ENCODE measurements at places on chromosomes 13 and 19.

DNA sequence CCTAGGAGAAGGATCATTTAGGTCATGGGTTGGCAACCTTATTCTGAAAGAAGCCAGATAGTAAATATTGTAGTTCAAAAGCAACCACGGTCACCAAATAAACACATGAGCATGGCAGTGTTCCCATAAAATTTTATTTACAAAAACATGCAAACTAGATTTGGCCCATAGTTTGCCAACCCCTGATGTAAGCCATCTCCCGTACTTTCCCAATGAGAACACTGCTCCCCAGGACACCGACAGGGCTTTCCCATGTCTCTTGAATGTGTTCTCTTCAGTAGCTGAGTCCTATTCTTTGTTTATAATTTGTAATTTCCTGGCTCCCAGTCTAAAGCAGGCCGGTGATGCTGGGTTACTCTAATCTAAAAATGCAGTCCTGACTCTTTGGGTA is 239.6 kb downstream of the LHFPL6 start:
- no peak for DNase-seq

- no peak for DNase-seq
These were observed 1033.3 kb downstream of the EFNB2 start for GRCh38 chr13:105502193-105502592.

DNA sequence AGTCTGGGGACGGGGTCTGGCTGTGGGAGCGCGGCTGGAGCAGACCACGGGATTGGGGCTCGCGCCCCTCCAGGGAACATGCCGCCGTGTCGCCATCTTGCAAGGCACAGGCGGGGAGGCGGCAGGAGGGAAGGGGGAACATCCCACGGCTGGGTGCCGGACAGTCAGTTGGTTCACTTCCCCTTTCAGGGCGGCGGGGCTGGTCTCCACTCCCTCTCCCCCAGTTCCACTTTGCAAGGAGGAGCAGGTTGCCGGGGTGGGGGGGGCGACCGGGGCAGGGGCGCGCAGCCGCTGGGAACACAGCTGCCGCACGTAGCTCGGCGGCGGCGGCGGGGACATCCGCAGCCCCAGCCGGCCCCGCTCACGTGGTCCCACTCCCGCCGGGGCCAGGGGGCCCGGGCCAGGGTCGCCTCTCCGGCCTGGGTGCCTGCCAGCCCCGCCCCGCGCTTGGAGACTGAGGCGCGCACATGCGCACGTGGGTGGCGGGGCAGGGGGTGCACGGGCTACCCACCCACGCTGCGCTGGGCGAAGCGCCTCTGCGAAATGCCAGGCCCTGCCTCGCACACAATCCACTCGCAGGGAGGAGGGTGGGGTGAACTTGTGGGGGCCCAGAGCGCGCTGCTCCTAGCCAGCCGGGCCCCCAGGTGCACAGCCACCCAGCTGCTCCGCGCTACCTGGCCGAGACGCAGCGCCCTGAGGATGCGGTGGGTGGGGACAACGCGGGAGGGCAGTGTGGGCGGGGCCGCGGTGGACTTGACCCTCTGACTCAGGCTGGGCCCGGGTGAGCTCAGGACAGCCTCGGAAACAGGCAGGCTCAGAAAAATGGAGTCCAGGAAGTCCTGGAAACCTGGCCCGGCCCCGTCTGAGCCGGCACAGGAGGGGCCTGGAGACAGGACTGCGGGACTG is 6.4 kb downstream of the KLF16 start:
- no peak for DNase-seq

GRCh38 chr19:54465426-54466109 is 2.0 kb upstream of the LENG9 start:
- no peak for DNase-seq

DNA sequence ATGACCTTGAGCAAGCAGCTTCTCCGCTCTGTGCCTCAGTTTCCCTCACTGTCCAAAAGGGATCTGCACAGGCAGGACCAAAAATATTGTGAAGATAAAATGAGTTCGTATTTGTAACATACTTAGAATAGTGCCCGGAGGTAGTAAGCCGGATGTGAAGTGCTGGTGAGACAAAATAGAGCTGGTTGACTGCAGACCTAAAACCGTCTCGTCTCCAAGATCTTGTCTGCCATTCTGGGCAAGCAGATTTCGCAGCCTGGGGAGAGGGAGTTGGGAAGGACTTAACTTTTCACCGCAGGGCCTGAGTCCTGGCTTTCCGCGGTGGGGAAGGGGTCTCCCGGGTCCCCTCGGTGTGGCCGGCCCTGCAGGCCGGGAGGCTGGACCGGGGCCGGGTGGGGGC is 8.2 kb upstream of the BBC3 start:
- DNase-seq: no peak

DNA sequence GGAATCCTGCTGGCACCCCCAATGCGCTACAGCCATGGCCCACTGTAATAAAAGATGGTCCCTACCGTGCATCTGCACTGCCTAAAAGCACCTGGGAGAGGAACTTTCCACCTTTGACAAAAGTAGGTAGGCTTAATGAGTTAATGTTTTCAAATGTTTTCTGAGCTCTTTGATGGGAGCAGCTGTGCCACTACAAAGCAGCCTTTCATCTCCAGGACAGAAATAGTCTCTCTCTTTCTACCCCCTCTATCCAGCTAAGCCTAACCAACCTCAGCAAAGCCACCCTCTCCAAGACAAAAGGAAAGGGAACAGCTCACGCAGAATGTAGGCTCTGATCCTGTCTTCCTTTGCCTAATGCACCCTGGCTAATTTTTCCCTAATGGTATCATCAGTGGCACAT is 560.2 kb downstream of the UQCRFS1 start:
- DNase-seq: no peak

GRCh38 chr19:38265921-38266429 is 1.6 kb downstream of the SPINT2 start:
- DNase-seq: no peak

DNA sequence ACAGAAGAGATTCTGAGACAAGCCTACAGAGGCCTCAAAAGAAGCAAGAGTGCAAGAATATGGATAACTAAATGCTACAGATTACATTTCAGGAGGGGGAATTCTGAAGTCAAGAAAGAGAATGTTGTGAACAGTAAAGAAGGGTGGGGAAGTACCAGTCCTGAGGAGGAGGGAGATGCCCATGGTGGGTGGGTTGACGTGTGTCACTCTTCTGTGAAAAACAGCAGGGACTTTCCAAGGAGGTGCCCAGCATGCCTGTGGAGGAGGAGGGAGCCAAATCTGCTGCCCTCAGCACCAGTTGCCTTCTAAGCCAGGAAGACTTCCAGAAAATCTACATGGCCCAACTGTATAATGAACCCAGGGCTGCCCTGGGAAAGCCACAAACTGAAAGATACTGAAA is 87.7 kb downstream of the SGCG start:
- DNase-seq: no peak

- DNase-seq: no peak
These were observed at the start of gene PRSS57 for GRCh38 chr19:695352-695949. TSS of gene PRSS57 (minus strand) at chr19:695452. CDS start at chr19:695430, 22 bp downstream.

GRCh38 chr13:101785858-101786257 is 333.4 kb downstream of the ITGBL1 start:
- peak; percentile 79 for DNase-seq

DNA sequence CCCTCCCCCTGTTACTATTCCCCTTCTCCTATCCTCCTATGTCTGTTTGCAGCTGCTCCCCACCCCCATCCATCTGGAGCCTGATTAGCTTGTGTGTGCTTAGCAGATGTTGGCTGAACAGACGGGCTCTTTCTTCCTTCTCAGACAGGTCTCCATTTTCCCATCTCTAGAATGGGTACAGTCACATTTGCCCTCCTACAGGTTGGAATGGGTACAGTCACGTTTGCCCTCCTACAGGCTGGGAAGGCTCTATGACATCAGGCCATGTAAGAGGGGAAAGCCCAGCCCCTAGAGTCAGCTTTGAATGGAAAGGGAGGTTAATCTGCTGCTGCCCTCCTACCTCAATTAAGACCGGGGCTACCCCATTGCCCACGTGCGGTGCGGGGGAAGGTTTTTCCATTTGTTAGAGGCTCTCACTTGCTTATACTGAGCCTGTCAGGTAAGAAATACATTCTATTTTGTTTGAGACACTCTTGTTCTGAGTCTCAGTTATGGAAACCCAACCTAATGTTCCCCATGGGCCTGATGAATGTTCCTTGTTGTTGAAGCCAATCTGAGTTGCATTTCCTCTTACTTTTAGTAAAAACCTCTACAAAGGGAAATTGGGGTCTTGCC is 2.2 kb upstream of the CLEC17A start:
- DNase-seq: no peak

DNA sequence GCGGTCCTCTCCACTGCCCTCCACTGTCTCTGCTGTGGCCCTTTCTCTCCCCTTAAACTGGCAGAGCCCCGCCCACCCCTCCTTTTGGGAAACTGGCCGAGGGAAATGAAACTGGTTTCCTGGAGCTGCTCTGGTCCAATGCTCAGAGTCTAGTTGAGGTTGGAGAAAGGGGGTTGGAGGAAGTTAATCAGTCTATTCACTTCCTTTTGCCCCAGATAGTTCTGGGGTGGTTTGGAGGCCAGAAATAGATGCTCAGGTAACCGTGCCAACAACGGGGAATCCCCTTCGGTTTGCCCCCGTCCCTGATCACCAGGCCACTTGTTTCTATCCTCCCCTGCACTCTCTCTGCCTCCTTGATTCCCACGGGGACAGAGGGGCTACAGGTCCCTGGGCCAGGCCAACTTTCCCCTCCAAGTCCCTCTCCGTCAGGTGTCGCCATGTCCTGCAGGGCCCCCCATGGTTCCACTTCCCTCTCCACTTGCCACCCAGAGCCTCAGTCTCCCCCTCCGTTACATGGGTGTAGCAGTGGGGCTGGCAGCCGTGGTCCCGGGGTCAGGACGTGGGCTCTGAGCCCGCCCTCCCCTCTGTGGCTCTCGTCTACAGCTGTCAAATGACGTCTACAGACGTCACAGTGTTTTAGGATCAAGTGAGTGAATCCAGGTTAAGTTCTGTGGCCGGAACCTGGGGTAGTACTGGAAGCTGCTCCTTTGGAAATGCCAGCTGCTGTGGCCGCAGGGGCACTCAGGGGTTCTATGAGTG is at the start of gene IL4I1:
Gene IL4I1 (minus strand): TSS at position 25 of the 759 bp plus-strand sequence. CDS start 727 bp downstream, outside the sequence.
- DNase-seq: no peak

- no peak for DNase-seq
These were observed 91.7 kb downstream of the HSPH1 start for GRCh38 chr13:31069808-31070534.

DNA sequence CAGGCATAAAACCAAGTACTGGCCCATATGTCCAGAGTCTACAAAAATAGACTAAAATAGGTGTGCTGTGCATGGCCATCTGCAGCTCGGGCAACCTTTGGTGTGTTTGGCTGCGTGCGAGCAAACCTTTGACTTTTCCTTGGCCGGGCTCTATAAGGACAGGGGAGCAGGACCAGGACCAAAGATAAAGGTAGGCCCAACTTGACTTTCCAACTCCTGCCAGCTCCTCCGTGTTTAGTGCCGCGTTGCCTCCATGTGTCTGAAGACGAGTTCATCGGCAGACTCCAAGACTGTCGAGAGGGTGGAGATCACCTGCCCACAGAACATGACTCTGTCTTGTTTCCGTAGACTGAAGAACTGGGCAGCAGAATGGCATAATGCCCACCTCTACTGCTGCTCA is 375.5 kb downstream of the IRS2 start:
- DNase-seq: no peak

- no peak for DNase-seq
These were observed 326.1 kb upstream of the TSHZ3 start for GRCh38 chr19:31675193-31675913.

GRCh38 chr19:5985098-5985783 is 7.3 kb upstream of the RANBP3 start:
- no peak for DNase-seq

GRCh38 chr13:78777976-78778375 is 119.0 kb upstream of the OBI1 start:
- no peak for DNase-seq

DNA sequence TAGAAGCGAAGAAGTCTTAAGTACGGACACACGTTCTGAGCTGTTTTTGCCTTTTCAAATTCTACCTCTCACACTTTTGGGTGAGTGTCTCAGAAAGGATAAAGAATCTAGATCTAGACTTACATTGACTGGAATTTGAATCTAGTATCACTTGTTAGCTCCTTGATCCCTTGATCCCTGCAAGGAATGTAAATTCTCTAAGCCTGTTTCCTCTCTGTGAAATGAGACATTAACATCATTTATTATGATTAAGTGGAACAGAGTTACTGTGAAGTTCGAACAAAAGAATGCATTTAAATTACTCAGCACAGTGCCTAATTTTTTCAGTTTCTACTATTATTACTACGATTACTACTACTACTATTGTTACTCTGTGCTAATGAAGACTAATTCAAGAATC is 86.6 kb upstream of the POSTN start:
- DNase-seq: no peak

GRCh38 chr19:38441657-38442348 is 8.3 kb downstream of the RYR1 start:
- DNase-seq: no peak

DNA sequence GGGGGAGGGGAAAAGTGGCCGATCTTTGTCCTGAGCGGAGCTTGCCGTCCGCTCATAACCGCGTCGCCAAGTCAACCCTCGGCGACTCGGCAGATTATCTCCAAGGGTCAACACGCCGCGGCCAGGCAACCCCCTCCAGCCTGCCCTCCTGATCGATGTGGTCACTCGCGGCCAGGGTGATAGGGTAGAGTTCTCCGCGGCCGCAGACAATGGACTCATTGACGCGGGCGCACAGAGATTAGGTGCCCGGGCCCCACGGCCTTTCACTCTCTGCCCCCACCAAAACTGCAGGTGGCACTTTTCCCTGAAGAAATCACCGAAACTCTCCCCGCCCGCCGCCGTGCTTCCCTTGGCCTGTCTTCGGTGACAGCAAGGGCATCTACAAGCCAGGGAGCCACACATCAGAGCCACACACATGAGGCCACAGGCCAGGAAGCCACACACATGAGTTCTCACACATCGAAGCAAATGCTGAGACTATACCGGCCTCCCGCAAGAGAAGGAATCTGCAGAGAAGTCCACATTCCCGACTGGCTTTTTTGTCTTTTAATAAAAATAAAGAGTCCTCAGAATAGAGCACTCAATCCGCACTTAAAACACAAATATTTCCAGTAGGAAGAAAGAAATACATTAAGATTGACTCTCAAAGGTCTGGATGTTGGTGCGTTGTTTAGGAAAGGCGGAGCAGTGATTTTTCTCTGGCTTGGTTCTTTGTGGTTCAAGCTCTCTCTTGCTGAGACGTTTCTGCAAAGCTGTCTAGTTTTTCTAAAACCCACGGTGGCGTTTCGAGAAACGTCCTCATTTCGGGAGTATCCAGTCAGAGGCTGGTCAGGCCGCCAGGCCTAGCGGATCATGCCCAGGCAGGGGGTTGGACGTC is 1.5 kb upstream of the PDX1 start:
- DNase-seq: no peak

DNA sequence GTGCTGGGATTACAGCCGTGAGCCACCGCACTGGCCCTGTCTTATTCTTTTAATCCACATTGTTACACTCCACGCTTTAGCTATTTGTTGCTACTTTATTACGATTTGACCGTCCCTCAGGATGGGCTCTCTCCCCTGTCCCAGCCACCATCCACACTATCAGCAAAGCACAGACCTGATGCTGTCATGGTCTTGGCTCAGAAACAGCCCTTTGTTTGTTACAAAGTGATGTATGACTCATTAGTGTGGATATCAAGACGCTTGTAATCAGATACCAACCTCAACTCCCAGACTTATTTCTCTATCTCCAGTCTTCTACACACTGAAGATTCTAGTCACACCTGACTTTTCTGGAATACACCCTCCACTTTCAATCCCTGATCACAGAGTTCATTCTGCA is 84.6 kb upstream of the FREM2 start:
- DNase-seq: no peak
